ENCODE measurements at places on chromosomes 2 and 18. TPM values are rescaled to one million over a fixed set of nuclear protein-coding genes. Genes with fewer than 3 reads are reported as not detected.
A peak's percentile ranks its signal among the peaks of the same experiment; 100 is the strongest.

- DNase-seq, result no peak
These were observed 491 bp downstream of the RTN4 start for GRCh38 chr2:55049821-55050099.

SLC9A4 gene
- not detected for total RNA-seq

DNA sequence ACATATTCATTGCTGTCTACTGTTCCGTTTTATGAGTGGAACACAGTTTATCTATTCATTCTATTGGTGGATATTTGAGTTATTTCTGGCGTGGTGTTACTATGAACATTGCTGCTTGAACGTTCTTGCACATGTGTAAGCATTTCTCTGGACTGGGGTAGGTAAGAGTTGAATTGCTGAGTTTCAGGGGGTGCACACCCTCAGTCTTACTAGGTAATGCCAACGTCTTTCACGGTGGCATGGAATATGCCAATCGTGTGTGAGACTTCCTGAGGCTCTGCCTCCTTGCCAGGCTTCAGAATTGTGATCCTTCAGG, 56.4 kb upstream of the TXNDC2 start:
- DNase-seq, result no peak

- DNase-seq, result no peak
These were observed 12.4 kb downstream of the LMAN2L start for GRCh38 chr2:96727431-96727830.

PJVK gene
- 0.91 TPM for total RNA-seq

DNA sequence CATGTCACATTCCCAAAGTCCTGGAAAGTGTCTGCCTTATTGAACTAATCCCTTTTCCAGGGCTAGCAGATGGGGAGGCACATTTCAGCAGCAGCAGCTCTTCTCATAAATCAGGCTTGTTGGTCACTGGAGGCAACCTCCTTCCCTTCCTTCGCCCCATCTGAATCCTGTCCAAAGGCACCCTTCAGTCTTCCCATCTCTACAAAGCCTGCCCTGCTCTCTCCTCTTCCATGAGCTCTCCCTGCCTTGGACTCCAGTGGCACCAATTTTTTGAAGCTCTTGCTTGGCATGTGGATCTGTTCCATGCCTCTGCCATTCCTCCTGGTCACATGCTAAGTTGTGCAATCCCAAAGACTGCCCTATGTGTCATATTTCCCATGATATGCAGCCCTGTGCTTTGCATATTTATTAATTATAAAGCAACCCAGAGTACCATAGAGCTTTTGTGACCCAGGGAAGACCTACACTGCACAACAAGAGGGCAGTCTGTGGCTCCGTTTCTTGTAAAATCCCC, 70.3 kb downstream of the ANTXR1 start:
- no peak for DNase-seq

GRCh38 chr2:212537726-212538304, 787 bp downstream of the ERBB4 start:
- DNase-seq, result peak; percentile 30

GRCh38 chr2:100002059-100002458, 140.3 kb downstream of the AFF3 start:
- DNase-seq, result no peak

GRCh38 chr2:182081602-182082260, 96.1 kb downstream of the PPP1R1C start:
- DNase-seq, result no peak

UBR3 gene
- total RNA-seq, result 99.5 TPM

PAIP2B gene
- 76.6 TPM for total RNA-seq

ABCG5 gene
- not detected for total RNA-seq

CCL20 gene
- not detected for total RNA-seq

DLGAP1 gene
- total RNA-seq, result 0.05 TPM

TFCP2L1 gene
- 0.14 TPM for total RNA-seq
